ENCODE measurements at places on chromosomes 12 and 14. TPM values are rescaled to one million over a fixed set of nuclear protein-coding genes. Genes with fewer than 3 reads are reported as not detected.

PSMC1 gene
- 108 TPM for total RNA-seq

TMEM253 gene
- total RNA-seq: not detected

PNP gene
- total RNA-seq: 178 TPM

MFAP5 gene
- not detected for total RNA-seq

CEBPE gene
- total RNA-seq: 0.34 TPM

KRT72 gene
- total RNA-seq: 0.17 TPM
